ENCODE measurements at places on chromosomes 3 and 15.

DNA sequence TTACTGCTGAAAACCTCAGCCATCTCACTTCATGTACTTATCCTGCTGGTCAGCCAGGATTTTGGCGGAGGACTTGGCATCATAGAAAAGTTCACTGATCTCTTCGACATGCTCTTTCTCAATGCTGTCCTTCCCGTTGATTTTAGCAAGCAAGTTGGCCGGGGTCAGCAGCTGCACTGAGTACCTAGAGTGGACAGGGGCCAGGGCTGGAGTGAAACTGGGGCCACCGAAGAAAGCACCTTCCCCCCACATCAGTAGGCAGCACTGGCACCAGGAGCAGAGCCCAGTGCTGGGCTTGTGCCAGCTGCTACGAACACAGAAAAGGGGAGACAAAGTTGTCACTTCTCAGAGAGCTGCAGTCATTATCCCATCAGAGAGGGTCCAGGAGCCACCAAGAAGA lies 29.0 kb downstream of the SEC61A1 start:
- DNase-seq = no peak

GRCh38 chr15:101382544-101382943 lies 87.5 kb upstream of the SNRPA1 start:
- DNase-seq = no peak

DNA sequence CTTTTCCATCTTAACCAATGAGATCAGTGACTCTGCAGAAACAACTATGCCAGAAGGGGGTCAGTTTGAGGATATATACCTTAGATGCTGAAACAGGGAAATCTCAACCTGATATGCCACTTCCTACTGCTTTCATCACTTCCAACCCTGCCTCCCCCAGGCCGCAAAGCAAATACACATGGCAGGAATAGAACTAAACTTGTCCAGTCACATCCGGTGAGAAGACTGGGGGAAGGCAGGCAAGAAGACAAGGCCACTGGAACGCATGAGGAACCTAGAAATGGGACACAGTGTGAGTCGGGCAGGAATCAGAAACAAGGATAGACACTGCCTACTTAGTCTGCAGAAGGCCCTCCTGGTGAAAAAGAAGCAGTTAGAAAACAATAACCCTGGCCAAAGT lies 90.6 kb downstream of the MYO5A start:
- no peak for DNase-seq

DNA sequence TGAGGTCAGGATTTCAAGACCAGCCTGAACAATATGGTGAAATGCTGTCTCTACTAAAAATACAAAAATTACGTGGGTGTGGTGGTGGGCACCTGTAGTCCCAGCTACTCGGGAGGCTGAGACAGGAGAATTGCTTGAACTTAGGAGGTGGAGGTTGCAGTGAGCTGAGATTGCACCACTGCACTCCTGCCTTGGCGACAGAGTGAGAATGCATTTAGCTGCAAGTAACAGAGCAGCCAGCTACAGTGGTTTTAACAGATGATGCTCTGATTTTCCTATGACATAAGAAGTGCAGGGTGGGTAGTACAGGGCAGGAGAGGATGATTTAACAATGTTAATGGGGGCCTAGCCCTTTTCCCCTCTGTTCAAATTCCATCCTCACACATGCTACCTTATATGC lies 267.9 kb downstream of the RPLP1 start:
- DNase-seq = no peak

GRCh38 chr3:120516136-120516535 lies 65.3 kb upstream of the FSTL1 start:
- DNase-seq = no peak

GRCh38 chr15:77014132-77015081 lies 19.5 kb downstream of the PSTPIP1 start:
- no peak for DNase-seq
